Astrocyte (in vitro differentiated cells and primary cell): ENCODE measurements at places on chromosomes 7 and 10. TPM values are rescaled to one million over a fixed set of nuclear protein-coding genes. Genes with fewer than 3 reads are reported as not detected.
A peak's percentile ranks its signal among the peaks of the same experiment; 100 is the strongest.

GRCh38 chr7:33671531-33672262 is 233.6 kb upstream of the BMPER start:
- H3K27ac ChIP-seq = no peak overlapping the region
- H3K36me3 ChIP-seq = no peaks in the 10 kb centered on the region
- no peak overlapping the region for H3K4me3 ChIP-seq

- no peak for DNase-seq
- no peaks in the 10 kb centered on the region for H3K36me3 ChIP-seq
- H3K27me3 ChIP-seq = no peaks in the 10 kb centered on the region
- H3K4me1 ChIP-seq = peaks cover 33% of the 10 kb centered on the region
- H3K4me3 ChIP-seq = peak overlapping the region; percentile 63
- no peak overlapping the region for H3K27ac ChIP-seq
Observed at GRCh38 chr10:44960088-44960460, 472 bp downstream of the RASSF4 start.

GRCh38 chr10:131062621-131063260 is 248.8 kb downstream of the TCERG1L start:
- DNase-seq = no peak
- H3K27me3 ChIP-seq = no peaks in the 10 kb centered on the region
- no peak overlapping the region for H3K27ac ChIP-seq
- H3K4me1 ChIP-seq = no peaks in the 10 kb centered on the region

The PON1 gene
- total RNA-seq = 0.99 and 1.00 TPM in 2 replicates

DNA sequence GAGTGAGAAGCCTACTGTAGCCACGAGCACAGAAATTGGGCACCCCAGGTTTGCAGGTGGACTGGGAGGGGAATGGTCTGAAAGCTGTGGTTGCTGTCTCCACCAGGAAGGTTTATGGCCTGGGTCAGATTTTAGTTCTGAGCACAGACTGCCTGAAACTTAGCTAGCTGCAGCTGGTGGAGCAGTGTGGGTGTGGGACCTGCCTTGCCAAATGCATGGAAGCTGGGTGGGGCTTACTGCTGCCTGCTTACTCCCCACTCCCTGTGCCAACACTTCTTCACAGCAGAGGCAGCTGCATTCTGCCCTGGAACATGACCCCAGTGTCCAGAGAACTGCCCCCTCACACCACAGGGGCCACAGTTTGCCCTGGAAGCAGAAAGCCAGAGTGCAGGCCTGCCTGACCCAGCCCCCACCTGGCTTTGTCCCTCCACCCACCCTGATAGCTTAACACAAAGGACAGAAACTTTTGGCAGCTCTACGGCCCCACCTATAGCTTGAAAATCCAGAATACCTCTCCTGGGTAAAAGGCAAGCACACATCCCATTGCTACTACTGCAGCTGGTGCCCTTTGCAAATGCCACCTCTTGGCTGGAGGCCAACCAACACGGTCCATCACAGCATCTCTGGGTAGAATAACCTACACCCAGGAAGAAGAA is 281.6 kb downstream of the AGMO start:
- no peaks in the 10 kb centered on the region for H3K27me3 ChIP-seq
- no peaks in the 10 kb centered on the region for H3K4me1 ChIP-seq
- H3K36me3 ChIP-seq = no peaks in the 10 kb centered on the region
- no peak overlapping the region for H3K4me3 ChIP-seq
- H3K27ac ChIP-seq = no peak overlapping the region

DNA sequence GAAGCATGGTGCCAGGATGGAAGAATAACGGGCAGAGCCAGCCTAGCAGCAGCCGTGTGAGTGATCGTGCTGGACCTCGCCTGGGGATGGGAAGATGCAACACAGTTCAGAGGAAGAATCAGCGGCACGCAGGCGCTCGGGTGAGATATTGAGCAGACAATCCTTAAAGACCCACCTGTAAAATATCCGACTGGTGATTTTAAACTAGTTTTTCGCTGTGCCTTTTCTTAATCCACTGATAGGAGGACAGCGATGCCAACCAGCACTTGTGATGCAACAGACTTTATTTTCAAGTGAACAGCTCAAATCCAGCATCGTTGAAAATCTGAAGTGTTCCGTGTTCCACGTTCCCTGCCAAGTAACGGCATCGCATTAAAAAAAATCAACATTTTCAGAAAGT is 214.7 kb downstream of the TEX36 start:
- peaks cover 6% of the 10 kb centered on the region for H3K27me3 ChIP-seq
- no peak overlapping the region for H3K4me3 ChIP-seq
- H3K27ac ChIP-seq = no peak overlapping the region

DNA sequence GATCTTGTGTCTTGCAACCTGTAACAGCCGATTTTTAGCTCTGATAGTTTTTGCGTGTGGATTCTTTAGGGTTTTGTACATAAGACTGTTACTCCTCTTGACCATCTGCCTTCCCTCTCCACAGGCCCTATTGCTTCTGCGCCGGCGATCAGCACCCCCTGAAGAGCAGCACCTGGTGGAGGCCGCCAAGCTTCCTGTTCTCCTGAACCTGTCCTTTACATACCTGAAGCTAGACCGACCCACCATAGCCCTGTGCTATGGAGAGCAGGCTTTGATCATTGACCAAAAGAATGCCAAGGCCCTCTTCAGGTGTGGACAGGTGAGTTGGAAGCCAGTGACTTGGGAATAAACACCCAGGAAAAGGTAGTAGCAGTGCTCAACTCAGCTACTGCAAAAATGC is 12.6 kb downstream of the FKBP6 start:
- no peak overlapping the region for H3K27ac ChIP-seq
- no peak for DNase-seq
- no peaks in the 10 kb centered on the region for H3K36me3 ChIP-seq
- H3K4me3 ChIP-seq = no peak overlapping the region
- peaks cover 9% of the 10 kb centered on the region for H3K4me1 ChIP-seq

DNA sequence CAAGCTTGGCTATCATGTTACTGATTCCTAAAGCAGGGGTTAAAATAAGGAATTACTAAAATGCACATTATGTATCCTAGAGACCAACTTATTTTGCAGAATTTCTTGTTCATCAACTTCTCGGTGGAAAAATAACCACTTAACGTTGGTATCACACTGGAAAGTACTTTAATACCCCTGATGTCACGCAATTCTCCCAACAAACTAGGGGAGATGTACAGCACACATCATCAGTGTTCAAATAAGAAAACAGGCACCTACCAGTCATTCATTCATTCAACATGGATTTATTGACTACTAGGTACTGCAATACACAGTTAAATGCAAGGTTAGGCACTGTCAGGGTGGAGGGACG is 648 bp downstream of the HUS1 start:
- peak overlapping the region; percentile 87 for H3K4me3 ChIP-seq
- no peaks in the 10 kb centered on the region for H3K27me3 ChIP-seq
- H3K36me3 ChIP-seq = peaks cover 37% of the 10 kb centered on the region
- H3K27ac ChIP-seq = peak overlapping the region; percentile 77
- no peak for DNase-seq

The ELN gene
- 0.75 and 0.89 TPM in 2 replicates for total RNA-seq

The GSAP gene
- total RNA-seq = 2.7 and 4.1 TPM in 2 replicates
